Motor neuron (in vitro differentiated cells): ENCODE measurements at places on chromosomes 6 and 20. TPM values are rescaled to one million over a fixed set of nuclear protein-coding genes. Genes with fewer than 3 reads are reported as not detected.

The COL20A1 gene
- total RNA-seq, result 0.55 and 0.71 TPM in 2 replicates

The TGM3 gene
- 0.09 and 0.17 TPM in 2 replicates for total RNA-seq

The FKBP1C gene
- 0.11 and 0.25 TPM in 2 replicates for total RNA-seq

The KCNQ5 gene
- 0.49 and 1.3 TPM in 2 replicates for total RNA-seq

The TFAP2A gene
- 4.2 and 4.4 TPM in 2 replicates for total RNA-seq

The KCNQ2 gene
- 0.41 and 1.2 TPM in 2 replicates for total RNA-seq

The VGLL2 gene
- total RNA-seq, result 0.29 and 0.47 TPM in 2 replicates

The HRH3 gene
- 0.11 and 0.20 TPM in 2 replicates for total RNA-seq

The PPP1R14C gene
- 11.9 and 12.4 TPM in 2 replicates for total RNA-seq

The DOK5 gene
- total RNA-seq, result 58.4 and 65.0 TPM in 2 replicates

The GTSF1L gene
- total RNA-seq, result not detected in 2 replicates

The PHACTR3 gene
- 0.18 and 1.2 TPM in 2 replicates for total RNA-seq
